ENCODE measurements at places on chromosomes 11 and 22. TPM values are rescaled to one million over a fixed set of nuclear protein-coding genes. Genes with fewer than 3 reads are reported as not detected.

The INPP5J gene
- total RNA-seq = 0.57 TPM

The OR8G1 gene
- not detected for total RNA-seq

GRCh38 chr11:31875866-31876560 lies 64.9 kb upstream of the PAX6 start:
- no peaks in the 10 kb centered on the region for H3K36me3 ChIP-seq
- H3K4me3 ChIP-seq = no peak overlapping the region

- H3K36me3 ChIP-seq = no peaks in the 10 kb centered on the region
- H3K4me1 ChIP-seq = peaks cover 32% of the 10 kb centered on the region
- H3K27me3 ChIP-seq = no peaks in the 10 kb centered on the region
- no peak for DNase-seq
These were observed 17.8 kb upstream of the WNT7B start for GRCh38 chr22:45994491-45995404.

The C1QTNF4 gene
- total RNA-seq = 0.57 TPM

GRCh38 chr11:79894111-79894510 lies 453.3 kb upstream of the TENM4 start:
- H3K27me3 ChIP-seq = no peaks in the 10 kb centered on the region
- no peak overlapping the region for H3K4me3 ChIP-seq
- no peaks in the 10 kb centered on the region for H3K4me1 ChIP-seq
- no peak overlapping the region for H3K27ac ChIP-seq
- no peaks in the 10 kb centered on the region for H3K36me3 ChIP-seq
- no peak for DNase-seq

DNA sequence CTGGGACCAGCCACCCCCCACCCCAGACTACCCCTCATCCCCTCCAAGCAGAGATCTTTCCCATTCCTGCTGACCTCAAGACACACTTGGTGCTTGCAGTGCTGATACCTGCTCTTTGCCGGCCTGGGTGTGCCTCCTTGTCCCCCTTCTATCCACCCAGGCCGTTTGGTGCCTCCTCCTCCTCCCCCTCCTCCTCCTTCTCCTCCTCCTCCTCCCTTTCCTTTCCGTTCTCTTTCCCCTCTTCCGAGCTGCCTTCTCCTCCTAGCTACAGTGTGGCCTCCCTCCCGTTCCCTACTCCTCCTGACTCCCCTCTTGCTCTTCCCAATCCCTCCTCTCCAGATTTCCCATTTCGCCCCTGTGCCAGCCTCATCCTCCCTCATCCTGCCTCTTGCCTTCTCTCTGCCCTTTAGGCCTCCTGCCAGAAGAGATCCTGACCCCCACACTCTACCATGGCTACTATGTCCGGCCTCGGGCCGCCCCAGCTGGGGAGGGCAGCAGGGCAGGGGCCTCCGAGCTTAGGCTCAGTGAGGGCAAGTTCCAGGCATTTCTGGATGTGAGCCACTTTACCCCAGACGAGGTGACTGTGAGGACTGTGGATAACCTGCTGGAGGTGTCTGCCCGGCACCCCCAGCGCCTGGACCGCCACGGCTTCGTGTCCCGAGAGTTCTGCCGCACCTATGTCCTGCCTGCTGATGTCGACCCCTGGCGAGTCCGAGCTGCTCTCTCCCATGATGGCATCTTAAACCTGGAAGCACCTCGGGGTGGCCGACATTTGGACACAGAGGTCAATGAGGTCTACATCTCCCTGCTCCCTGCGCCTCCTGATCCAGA lies 712 bp downstream of the HSPB2 start:
- no peak for DNase-seq
- no peaks in the 10 kb centered on the region for H3K27me3 ChIP-seq
- peak overlapping the region; percentile 96 for H3K27ac ChIP-seq

DNA sequence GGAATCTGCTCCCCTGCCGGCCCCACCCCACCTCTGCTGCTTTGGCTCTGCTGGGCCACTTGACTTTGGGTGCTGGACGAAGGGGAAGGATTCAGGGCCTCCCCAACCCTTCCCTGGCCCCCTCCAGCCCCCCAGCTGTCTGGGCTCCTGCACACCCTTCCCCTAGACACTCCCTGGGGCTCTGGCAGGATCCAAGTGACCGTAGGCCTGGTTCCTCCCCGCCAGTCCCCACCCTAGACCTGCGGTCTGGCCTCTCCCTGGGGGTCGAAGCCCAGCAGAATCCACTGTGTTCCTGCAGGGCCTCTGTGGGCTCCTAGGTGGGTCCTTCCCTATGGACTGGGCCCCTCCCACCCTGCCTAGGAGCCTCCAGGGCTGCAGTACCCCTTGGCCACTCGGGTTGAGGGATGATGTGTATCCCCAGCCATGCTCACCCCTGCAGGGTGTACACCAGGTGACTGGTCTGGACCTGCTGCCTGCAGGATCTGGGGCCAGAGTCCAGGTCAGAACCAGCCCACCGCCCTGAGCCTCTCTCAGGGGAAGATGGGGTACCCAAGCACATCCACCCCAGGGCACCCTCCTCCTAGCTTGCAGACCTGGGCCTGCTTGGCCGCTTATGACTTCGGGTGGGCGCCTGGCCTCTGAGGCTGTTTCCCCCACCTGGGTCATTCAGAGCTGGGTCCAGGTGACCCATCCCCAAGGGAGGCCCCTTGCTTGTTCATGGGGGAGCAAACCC lies 5.6 kb downstream of the PIM3 start:
- H3K27me3 ChIP-seq = no peaks in the 10 kb centered on the region
- peaks cover 69% of the 10 kb centered on the region for H3K4me1 ChIP-seq
- H3K4me3 ChIP-seq = no peak overlapping the region
- H3K36me3 ChIP-seq = peaks cover 45% of the 10 kb centered on the region
- peak overlapping the region; percentile 100 for H3K27ac ChIP-seq
- DNase-seq = no peak

- peaks cover 7% of the 10 kb centered on the region for H3K4me1 ChIP-seq
- H3K27me3 ChIP-seq = peaks cover 82% of the 10 kb centered on the region
- no peak overlapping the region for H3K4me3 ChIP-seq
- DNase-seq = no peak
- H3K27ac ChIP-seq = no peak overlapping the region
These were observed 5.3 kb upstream of the MRGPRG start for GRCh38 chr11:3223932-3224381.

GRCh38 chr11:69540118-69541000 lies 58.9 kb downstream of the LINC01488 start:
- no peaks in the 10 kb centered on the region for H3K36me3 ChIP-seq
- no peak overlapping the region for H3K4me3 ChIP-seq
- H3K27ac ChIP-seq = peak overlapping the region; percentile 29
- no peaks in the 10 kb centered on the region for H3K27me3 ChIP-seq

The POU2AF1 gene
- total RNA-seq = 2.2 TPM

The EIF3M gene
- 398 TPM for total RNA-seq

DNA sequence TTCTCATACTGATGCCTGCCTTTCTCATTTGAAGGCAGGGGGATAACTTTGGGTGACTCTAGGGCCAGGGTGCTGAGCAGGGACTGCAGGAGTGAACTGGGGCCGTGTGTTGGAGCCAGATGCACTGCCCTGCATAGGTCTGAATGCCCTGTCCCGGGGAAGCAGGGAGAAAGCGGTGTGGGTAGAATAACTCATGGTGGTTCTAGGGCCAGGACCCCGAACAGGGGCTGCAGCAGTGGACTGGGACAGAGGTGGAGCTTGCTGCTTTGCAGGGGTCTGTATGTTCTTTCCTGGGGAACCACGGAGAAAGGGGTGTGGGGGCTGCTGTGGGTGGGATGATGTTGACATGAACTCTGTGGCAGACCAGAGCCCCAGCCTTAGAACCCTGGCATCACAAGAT lies 52.9 kb downstream of the GAB4 start:
- peaks cover 4% of the 10 kb centered on the region for H3K4me1 ChIP-seq
- no peaks in the 10 kb centered on the region for H3K36me3 ChIP-seq
- no peak overlapping the region for H3K27ac ChIP-seq
- DNase-seq = no peak

- H3K36me3 ChIP-seq = no peaks in the 10 kb centered on the region
- H3K27me3 ChIP-seq = no peaks in the 10 kb centered on the region
- no peak overlapping the region for H3K4me3 ChIP-seq
These were observed 44.2 kb downstream of the TENM4 start for GRCh38 chr11:79396674-79397073.

- DNase-seq = no peak
- H3K4me3 ChIP-seq = no peak overlapping the region
- H3K27me3 ChIP-seq = peaks cover 64% of the 10 kb centered on the region
- H3K4me1 ChIP-seq = no peaks in the 10 kb centered on the region
- no peak overlapping the region for H3K27ac ChIP-seq
These were observed 163.2 kb downstream of the BRD1 start for GRCh38 chr22:49664371-49664881.

DNA sequence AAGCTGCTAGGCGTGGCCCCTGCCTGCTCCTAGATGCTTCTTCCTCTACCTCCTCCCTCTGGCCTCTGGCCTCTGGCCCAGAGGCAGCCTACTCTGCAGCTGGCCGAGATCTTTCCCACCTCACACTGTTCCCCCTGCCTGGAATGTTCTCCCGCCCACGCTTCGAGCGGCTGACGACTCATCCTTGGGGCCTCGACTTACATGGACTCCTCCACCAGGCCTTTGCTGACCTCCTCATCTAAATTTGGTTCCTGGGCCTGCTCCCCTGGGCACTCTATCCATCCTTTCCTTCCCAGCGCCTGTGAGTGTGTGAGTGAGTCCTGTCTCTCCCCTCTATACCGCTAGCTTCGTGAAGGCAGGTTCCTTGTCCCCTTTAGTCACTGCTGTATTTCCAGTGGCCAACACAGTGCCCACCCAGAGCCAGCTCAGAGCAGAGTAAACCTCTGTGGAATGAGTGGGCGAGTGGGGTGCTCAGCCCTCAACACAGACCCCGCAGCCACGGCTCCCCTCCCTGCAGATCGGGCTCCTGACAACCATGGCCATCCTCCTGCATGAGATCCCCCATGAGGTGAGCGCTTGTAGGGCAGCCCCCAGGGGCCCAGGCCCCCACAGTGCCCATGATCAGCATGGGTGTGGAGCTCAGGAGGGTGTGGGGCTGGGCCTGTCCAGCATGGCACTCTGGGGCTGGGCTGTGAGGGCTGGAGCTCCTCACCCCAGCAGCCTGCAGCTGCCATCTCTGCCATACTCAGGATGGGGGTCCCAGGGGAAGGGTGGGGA lies 5.7 kb downstream of the SLC39A13 start:
- peak overlapping the region; percentile 78 for H3K27ac ChIP-seq
- DNase-seq = no peak
- peaks cover 15% of the 10 kb centered on the region for H3K36me3 ChIP-seq
- H3K4me3 ChIP-seq = no peak overlapping the region
- no peaks in the 10 kb centered on the region for H3K27me3 ChIP-seq

The XKR3 gene
- total RNA-seq = not detected

The GAL3ST3 gene
- not detected for total RNA-seq

- H3K27ac ChIP-seq = no peak overlapping the region
- H3K4me3 ChIP-seq = no peak overlapping the region
- no peaks in the 10 kb centered on the region for H3K4me1 ChIP-seq
- no peaks in the 10 kb centered on the region for H3K27me3 ChIP-seq
These were observed 7.6 kb downstream of the CLDN5 start for GRCh38 chr22:19516378-19517170.
